ENCODE measurements at places on chromosomes 13 and 19.

DNA sequence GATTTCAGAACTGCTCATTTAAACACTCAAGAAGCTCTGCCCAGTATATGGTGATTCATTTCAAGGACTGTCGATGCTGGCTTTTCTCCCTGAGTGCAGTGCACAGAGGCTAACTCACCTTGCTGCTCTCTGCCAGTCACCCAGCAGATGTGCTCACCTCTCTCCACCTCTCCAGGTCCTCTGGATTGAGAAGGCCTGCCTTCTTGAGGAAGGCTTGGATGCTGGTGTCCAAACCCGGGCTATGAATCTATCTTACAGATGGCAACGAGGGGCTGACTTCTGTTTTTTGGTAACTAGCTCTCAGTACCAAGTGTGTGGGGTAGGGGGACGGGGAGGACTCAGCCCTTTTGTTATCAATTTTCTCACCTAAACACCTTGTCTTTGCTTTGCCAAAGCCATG is 47.6 kb downstream of the TEX29 start:
- peak; percentile 4 for DNase-seq

DNA sequence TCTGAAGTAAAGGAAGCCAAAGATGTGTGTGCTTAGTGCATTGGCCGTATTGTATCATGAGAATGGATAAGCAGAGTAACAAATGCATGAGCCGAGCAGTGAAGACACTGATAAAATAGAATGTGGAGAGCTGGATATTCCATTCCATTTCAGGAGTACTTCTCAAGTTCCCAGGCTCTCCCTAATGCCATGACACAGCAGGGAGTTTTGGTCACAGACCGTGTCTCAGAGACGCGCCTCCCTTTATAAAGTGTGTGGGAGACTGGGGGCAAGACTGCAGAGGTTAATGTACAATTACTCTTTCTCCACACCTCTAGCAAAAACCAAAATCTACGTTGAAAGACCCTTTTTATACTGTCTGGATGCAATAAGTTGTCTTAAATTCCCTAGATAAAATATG is 575.6 kb downstream of the EFNB2 start:
- DNase-seq = no peak

DNA sequence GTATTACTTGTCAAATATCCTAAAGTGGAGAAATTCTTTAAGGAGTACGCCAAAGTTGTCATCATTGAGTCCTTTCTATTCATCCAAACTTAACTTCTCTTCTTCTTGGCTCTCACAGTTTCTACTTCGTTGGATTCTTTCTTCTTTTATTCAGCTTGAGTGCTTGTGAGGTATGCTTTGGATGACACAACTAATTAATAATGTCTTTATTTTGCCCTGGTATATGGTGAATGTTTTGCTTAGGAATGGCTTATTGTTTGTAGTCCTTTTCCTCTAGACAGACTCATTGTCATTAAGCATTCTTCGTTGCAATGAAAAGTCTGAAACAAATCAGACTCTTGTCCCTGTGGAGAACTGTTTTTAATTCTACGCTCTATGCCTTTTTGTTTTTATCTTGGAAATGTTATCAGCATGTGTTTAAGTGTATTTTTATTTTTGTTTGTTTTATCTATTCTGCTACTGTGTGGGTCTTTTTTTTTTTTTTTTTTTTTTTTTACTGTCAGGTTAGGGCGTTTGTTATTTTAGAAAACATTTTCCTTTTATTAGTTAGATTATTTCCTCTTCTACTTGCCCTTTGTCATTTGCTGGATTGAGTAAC is 471.5 kb downstream of the GPC6 start:
- no peak for DNase-seq

DNA sequence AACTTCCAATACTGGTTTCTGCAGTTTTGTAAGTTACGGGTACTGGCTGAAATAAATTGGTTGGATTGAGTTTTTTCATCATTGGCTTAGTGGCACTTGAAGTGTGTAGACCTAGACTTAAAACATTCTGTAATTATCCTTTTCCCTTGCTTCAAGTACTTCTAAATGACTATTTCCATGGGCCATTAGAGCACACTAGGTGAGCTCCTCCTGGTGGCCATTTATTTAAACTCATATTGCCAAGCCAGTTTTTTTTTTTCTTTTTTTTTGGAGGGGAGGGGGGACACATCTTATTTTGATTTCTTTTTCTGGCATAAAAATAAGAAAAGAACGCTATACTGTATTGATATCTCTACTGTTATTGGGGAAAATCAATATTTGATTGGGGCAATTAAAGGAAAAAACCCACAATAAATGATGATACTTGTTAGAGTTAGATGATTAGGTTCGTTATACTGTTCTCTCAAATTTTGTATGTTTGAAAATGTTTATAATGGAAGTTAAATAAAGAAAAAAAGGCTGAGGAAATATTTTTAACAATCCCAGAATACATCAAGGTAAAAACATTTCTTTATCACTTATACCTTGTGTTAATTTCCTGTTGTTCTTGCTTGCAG is 82.9 kb downstream of the PDS5B start:
- no peak for DNase-seq

DNA sequence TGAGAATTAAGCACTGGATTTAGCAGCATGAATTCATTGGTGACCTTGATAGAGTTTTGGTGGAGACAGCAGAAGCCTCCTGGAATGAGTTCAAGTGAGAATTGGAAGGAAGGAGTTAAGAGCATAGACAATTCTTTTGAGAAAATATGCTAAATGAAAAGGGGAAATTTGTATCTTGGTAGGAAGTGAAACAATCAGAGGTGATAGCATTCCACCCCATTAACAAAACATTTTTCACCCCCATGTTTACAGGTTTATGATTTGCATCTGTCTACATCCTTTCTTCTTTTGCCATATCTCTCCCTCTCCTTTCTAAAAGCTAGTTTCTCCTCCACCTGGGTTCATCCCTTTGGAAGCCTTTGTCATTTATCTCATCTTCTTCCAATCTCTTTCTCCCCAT is 27.5 kb downstream of the LNX2 start:
- no peak for DNase-seq

GRCh38 chr13:41386211-41386610 is 71.1 kb upstream of the RGCC start:
- DNase-seq = no peak

DNA sequence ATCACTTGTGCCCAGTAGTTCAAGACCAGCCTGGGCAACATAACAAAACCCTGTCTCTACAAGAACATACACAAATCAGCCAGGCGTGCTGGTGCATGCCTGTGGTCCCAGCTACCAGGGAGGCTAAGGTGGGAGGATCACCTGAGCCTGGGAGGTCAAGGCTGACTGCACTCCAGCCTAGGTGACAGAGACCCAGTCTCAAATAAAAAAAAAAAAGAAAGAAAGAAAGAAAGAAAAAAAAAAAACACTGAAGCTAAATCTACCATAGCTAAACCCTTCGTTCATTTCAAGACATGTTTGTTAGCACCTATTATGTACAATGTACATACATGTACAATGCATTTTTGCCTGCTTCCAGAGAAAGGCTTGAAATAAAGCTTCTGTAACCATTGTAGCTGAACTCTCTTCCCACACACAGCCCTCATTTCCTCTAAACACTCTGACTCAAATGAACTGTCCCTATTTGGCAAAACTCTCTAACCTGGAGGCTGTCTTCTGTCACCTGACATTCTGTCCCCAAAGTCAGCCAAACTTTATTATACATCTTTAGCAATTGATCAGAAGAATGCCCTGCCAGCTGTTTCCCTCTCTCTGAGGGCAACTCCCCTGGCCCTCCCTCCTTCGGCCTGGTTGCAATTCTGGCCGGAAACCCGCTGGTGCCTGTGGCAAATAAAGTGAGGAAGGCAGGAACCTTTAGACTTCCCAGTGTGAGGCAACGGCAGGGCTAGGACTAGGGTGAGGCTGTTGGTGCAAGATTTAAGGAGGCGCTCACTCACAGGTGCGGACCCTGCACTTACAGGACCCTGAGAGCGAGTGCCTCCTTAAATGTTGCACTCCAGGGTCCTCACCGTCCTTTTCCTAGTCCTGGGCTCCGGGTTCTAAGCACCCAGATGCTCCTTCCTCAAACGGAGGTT is 1.8 kb downstream of the ETHE1 start:
- DNase-seq = peak; percentile 63
